ENCODE measurements at places on chromosomes 5 and 9.
A peak's percentile ranks its signal among the peaks of the same experiment; 100 is the strongest.

- no peak for DNase-seq
Measured at GRCh38 chr9:4321554-4321953, 21.7 kb upstream of the GLIS3 start.

- DNase-seq = no peak
Measured at GRCh38 chr9:98810102-98810842, 2.8 kb downstream of the GALNT12 start.

- no peak for DNase-seq
Measured at GRCh38 chr9:108142504-108143201, 653.1 kb upstream of the KLF4 start.

GRCh38 chr5:127517110-127517479 is 345 bp upstream of the PRRC1 start:
- no peak for DNase-seq

DNA sequence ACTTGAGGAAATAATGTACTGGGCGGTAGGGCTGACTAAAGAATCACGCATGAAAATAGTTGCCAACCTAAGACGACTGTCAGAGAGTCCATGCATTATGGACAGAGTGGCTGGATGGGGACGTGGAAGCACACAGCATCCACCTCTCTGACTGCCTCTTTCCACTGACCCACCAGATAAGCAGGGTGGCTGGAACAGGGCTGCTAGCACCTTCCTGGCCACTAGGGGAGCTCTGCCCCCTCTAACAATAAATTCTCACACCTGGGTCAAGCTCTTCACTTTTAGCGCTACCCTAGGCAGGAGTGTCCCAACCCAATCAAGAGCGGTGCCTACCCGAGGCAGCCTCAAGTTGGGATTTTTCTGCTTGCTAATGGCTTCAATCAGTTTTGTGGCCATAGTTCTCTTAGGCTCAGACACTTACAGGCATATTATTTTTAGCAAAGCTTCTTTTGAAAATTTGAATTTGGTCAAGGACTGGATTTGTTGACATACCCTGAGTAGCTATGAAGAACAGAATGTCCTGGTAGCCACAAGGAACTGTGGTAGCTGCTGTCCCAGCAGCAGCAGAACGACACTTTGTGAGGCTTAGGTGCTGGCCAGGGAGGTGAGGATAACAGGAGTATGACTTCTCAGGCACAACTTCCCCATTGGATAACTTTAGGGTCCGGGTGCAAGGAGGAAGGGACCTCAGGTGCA is 6.9 kb upstream of the TPM2 start:
- peak; percentile 34 for DNase-seq

DNA sequence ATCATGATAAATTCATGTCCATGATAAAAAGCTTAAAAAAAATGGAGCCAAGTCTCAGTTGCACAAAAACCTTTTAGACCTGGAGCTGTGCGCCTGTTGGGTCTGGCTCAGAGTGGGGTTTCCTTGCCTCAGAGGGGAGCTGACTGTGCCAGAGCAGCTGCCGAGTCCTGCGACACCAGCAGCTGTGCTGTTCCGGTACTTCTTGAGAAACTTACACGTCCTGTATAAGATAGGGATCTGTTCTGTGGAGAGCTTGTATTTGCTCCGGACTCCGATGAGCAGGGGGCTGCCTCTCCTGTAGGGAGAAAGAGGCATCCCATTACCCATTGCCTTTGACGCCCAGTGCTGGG is 28.6 kb downstream of the GFPT2 start:
- DNase-seq = no peak

DNA sequence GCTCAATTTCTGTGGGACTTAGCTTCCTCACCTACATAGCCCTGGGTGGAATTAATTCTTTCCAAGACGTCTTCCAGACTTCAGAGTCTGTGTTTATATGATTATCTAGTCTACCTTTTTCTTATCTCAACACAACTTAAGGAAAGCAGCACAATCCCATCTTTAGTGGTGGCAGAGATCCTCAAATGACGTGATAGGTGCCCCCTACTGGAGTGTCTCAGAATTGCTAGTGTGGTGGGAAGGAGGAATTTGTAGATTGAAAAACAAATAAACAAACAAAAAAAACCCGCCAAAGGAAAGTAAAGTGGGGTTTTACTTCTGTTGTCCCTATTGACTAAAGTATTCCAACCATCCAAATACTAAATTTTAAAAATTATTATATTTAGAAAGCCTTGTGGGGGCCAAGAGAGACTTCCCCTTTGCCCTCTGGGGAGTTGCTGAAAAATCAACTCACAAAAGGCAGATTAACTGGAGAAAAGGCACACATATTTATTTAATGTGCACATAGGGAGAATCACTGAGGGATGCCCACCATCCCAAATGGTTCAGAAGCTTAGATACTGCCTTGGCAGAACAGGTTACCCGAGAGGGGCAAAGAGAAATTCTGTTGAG is 283.3 kb downstream of the TMEM167A start:
- peak; percentile 8 for DNase-seq

DNA sequence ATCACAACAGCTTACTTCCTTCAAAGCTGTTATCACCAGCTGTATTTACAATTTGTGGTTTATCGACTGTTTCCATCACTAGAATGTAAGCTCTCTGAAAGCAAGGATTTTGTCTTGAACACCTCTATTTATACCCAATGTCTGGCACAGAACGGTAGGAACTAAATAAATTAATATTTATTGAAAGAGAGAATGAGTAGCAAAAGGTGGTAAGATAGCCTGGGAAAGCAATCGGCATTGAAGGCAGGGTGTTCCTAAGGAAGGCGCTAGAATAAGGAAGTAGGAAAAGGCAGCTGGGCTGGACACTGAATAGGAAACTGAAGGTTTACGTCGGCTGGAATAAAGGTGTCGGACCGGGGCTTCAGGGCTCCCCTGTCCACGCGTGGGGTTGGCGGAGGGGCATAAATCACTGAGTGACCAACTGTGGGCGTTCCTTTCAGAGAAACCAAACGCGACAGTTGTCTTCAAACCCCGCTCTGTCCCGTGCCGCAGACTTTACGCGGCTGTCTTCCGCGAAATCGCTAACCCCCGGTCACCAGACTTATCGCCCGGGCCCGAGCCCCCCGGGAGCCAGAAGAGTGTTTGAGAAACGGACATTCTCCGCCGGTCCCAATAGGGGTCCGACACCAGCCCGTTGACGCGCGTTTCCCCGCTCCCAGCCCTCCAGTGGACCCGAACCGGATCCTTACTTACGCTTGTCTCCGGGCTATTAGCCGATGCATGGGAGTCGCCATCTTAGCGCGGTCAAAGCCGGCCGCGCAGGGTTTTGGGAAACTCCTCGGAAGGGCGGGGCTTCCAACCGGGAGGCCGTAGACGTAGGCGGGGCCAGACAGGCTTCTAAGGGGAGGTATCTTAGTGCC is at the start of gene ZCCHC10:
Gene ZCCHC10, minus strand, starts transcription at position 746 of the 860 bp plus-strand sequence. Its CDS starts 12 bp downstream, at position 734.
- peak; percentile 80 for DNase-seq

DNA sequence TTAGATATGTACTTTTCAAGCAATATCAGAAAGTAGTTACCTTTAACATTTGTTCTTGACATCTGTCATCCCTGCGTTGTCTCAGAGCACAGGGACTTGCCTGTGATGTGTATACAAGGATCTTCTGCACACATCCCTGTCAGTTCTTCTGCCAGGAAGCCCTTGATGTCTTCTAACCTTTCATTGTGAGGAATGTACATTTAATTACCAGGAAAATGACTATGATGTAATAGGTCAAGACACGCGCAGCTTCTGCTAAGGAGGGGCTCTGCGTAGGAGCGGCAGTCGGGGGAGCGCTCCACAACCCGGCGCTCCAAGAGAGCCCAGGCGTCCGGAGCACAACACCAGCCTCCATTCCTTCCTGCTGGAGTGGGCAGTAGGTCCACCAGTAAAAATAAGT is 119.7 kb downstream of the IRX2 start:
- no peak for DNase-seq

DNA sequence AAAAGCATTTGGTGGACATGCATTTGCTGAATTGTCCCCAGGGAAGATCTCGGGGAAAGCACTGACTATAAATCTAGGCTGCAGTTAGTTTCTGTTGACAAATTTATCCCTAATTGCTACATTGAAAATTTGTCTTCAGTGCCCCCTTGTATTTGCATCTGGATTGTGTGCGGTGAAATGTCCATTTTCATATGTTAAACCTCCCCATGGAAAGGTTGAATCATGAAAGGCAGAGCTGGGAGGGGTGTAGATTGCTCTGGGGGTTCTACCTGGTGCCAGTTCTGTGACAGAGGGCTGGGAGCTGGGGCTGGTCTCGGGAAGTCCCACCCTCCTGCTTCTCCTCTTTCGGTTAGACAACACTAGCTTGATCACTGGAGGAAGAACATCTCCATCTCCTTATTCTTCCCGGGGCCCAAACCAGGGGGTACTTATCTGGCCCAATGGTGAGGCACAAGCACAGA is 101.9 kb downstream of the GADD45G start:
- no peak for DNase-seq

- no peak for DNase-seq
Measured at GRCh38 chr5:178182158-178182876, 4.9 kb downstream of the GMCL2 start.

DNA sequence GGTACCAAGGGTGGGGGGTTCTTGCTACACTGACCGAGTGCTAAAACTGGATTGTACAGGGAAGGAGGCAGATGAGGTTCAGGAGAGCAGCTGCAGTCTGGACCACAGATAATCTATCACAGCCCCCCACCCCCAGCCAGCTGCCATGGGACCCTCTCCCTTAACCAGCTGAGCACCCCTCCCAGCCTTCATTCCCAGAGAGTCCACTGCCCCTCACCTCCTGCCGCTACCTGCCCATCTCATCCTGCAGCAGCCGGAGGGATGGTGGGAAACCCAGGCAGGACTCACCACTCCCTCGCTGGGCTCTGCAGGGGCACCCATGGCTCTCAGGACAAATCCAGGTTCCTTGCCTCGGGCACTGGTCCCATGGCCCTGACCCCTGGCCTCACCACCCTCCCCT is 66.7 kb downstream of the MRPL36 start:
- DNase-seq = no peak

GRCh38 chr9:13939134-13939533 is 374.8 kb downstream of the NFIB start:
- DNase-seq = no peak

- DNase-seq = no peak
Measured at GRCh38 chr9:88464851-88465250, 70.1 kb upstream of the NXNL2 start.

- no peak for DNase-seq
Measured at GRCh38 chr9:16871336-16872151, 1.1 kb upstream of the BNC2 start.

GRCh38 chr9:127346584-127346983 is 50.4 kb upstream of the SLC2A8 start:
- no peak for DNase-seq

DNA sequence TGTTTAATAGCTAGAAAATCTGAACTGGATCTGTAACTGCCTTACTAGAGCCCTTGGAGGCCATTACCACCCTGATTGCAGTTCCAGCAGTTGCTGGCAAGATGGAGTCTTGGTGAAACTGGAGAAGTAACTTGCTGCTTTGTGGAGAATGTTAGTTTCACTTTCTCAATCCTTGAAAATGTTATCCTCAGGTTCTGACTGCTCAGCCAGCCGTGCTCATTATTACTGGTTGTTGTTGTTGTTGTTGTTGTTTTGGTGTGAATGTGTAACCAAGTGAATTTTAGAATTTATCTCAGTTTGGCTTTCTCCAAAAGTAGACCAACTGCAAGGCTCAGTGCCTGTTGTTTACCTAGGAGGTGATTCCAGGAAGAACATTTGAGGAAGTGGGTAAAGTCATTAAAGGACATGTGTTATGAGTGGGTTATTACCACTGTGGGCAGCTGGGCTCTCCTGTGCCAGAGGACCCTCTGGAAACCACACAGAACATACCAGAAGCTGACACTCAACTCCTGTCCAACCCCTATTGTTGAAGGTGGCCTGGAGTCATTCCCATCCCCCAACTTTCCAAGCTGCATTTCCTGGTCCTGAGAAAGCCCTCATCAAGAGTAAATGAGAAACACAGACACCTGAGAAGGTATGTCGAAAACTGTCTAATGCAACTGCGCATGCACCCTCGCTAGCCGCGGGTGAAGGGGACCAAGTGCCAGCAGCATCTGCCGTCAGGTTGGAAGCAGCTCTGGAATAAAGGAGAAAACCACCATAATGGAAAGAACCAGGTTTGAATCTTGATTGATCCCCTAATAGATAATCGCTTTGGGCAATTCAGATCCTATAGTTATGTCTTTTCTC is 111.6 kb downstream of the CMYA5 start:
- no peak for DNase-seq

DNA sequence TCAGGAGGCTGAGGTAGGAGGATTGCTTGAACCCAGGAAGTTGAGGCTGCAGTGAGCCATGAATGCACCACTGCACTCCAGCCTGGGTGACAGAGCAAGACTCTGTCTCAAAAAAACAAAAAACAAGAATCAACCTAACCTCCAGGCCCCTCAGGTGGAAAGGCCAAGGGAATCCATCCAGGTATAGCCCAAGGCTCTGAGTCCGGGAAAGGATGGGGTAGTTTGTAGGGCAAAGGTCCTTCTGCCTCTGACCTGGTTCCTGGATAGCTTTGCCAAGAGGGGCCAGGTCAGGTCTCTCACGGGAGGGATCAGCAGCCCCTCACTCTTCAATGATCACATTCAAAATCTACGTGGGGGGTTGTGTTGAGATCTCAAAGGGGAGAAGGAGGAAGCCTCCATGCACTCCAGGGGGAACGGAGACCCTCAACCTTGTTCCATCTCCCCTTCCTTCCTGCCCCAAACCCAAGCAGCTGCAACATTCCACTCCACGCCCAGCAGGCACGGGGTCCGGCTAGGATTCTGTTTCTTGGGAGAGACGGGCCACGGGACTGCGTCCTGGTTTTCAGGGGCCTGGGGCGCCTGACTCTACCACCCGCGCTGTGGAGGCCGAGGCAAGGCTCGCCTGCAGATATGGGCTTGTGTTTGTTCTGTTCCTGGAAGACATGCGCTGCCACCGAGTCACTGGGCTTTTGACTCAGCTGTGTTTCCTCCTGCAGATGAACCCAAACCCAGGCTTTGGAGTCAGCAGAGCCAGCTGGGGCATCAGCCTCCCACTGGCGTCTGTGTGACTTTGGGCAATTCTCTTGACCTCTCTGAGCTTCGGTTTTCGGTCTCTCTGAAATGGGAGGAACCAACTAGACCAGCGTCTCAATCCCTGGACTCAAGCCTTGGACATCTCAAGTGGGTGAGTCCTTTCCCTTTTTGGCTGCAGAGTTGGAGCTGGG is 35.5 kb downstream of the PLPP7 start:
- no peak for DNase-seq

GRCh38 chr5:9445826-9446388 is 100.0 kb downstream of the SEMA5A start:
- no peak for DNase-seq
